CD4-positive, alpha-beta memory T cell (primary cell): ENCODE measurements at places on chromosomes 6 and 20.
A peak's percentile ranks its signal among the peaks of the same experiment; 100 is the strongest.

GRCh38 chr6:129105793-129106192, 222.9 kb downstream of the LAMA2 start:
- DNase-seq: no peak

- no peak for DNase-seq
Observed at GRCh38 chr20:10893321-10893720, 219.5 kb upstream of the JAG1 start.

GRCh38 chr6:131331151-131331550, 195.9 kb downstream of the AKAP7 start:
- no peak for DNase-seq

DNA sequence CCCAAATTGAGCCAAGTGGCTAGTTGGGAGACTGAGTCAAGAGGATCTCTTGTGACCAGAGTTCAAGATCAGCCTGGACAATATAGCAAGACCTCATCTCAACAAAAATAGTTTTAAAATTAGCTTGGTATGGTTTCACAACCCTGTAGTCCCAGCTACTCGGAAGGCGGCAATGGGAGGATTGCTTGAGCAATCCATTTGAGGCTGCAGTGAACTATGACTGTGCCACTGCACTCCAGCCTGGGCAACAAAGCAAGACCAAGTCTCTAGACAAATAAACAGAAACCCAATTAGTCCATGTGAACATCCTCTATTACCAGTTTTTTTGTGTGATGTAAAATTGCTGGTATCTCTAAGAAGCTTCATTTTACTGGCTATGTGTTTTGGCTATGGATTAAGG, 106.2 kb downstream of the TULP4 start:
- no peak for DNase-seq

- DNase-seq: no peak
Observed at GRCh38 chr20:35776513-35777101, 4.8 kb downstream of the PHF20 start.

DNA sequence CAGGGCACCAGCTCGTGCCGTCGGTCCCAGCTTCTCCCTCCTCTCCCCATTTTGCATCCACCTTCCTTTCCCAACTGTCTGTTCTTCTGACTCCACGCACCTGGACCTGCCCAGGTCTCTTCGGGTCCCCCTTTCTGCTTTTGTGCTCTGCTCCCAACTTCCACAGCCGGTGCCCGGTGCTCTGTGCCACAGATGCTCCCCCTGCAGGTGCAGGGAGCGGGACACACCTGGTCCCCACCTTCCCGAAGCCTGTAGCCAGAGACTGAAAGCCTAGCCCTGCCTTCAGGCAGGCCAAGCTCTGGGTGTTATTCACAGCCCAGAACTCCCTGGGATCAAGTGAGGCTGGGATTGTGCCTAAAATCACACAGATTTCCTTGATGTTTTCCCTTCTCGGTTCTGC, 24.6 kb upstream of the BMP7 start:
- DNase-seq: no peak

GRCh38 chr6:125954735-125955339, 1.7 kb upstream of the HINT3 start:
- DNase-seq: no peak

GRCh38 chr20:21234806-21235483, 68.2 kb upstream of the XRN2 start:
- DNase-seq: no peak

- DNase-seq: no peak
Observed at GRCh38 chr6:75827163-75827562, 78.1 kb downstream of the MYO6 start.

DNA sequence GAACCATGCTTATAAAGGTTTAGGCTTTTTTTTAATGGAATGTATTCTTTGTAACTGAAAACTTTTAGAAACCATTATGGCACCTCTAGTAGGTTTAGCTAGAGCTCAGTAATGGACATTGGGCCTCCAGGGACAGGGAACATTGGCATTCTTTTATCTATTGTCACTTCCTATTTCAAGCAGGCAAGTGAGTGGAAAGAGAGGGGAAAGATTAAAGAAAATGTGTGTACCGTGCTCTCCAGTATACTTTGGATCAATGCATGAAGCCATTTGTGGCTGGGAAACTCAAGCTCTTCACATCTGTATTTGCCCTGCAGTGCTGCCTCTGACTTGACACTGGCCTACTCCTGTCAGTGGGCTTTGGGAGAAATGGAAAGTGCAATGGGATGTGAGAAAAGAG, 18.6 kb downstream of the RBM24 start:
- DNase-seq: no peak

DNA sequence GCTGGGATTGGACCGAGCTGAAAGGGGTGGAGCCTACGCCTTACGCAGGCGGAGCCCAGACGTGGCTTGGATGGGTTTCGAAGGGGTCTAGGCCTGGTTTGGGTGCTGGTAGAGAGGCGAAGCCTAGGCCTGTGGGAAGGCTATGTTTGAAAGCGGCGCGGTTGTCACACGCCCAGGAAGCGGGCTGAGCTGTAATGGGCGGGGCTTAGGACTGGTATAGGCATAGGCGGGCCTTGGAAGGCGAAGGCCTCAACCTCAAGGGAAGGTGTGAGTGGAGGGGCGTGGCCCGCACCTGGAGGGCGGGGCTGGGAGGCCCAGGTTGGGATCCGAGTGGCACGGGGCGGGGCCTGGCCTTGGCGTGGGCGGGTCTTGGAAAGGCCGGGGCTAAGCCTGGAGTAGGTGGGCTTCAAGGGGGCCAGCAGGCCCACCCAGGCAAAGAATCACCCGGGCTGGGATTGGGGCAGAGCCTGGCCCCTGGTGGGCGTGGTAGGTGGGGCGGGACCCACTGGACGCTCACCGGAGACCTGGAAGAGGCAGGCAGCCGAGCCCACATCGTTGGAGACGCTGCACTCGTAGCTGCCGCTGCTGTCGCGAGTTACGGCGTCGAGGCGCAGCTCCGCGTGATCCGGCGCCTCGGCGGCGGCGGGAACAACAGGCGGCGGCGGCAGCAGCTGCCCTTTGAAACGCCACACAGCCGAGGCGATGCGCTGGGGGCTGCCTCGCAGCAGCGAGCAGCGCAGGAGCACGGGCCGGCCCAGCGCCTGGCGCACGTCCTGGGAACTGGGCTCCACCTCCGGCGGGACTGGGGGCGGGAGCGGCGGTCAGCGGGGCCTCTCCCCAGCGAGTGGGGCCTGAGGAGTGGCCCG, 49.0 kb downstream of the MDGA1 start:
- peak; percentile 60 for DNase-seq

- no peak for DNase-seq
Observed at GRCh38 chr6:37913210-37913609, 93.7 kb downstream of the ZFAND3 start.

- no peak for DNase-seq
Observed at GRCh38 chr6:9064156-9064555, 628.8 kb upstream of the SLC35B3 start.

DNA sequence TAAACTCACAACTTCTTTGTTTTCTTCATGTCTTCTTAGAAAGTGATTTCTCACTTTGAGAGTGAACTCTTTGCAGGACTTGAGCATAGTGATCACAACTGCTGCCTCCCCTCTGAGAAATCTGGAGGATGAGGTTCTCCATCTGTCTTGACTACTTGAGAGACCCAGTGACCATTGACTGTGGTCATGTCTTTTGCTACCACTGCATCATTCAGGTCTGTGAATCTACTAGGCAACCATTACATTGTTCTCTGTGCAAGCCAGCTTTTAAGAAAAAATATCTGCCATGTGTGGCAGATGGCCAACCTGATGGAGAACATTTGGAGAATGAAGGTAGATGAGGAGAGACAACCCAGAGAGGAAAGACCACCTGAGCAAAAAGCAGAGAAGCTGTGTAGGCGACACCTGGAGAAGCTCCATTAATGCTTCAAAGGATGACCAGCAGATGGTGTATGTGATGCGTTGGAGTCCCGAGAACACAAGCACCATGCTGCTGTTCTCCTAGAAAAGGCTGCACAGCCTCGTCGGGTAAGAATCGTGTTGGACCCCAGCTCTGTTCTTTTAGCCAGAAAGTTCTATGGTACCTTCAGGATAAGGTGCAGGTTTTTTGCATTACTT, 25.1 kb upstream of the TRIM26 start:
- peak; percentile 32 for DNase-seq

DNA sequence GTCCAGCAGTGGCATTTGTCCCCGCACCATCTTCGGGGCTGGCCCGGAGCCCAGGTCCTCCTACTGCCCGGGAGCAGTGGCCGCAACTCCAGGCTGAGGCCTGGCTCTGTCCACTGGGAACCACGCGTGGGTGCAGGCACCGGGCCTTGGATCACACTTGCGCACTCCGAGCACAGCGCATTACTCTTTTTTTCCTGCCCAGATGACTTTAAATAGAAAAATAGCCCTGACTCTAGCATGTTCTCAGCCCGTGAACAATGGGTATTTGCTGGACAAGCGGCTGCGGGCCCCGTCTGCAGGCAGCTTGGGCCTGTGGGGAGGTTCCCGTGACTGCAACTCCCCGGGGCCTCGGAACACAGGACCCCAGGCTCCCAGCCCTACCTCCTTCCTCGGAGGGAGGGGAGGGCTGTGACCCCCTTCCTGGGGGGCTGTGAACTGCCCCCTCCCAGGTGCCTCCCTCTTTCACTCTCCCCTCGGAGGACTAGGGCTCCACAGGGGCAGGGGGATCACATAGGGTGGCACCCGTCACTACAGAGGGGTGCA, 162.2 kb downstream of the TBXT start:
- DNase-seq: no peak

- DNase-seq: no peak
Observed at GRCh38 chr20:1427457-1428054, 34.7 kb upstream of the FKBP1A start.

GRCh38 chr6:44131892-44132291, 4.5 kb downstream of the TMEM63B start:
- no peak for DNase-seq

DNA sequence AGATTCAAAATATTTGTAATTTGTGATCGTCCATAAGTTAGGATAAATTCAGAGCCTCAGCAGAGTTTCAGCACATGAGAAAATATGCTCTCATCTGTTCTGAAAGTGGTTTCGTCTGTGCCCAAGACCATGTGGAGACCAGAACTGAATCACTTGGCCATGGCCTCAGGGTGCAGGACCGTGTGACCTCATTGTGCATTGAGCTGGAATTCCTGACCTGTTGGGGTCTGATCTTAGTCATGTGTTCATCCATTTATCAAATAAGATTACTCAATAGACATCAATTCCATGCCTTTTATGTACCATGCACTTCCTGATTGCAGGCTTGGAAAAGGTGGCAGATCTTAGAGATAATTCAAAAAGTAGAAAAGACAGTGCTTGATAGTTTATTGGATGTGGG, 680.5 kb downstream of the QKI start:
- no peak for DNase-seq

DNA sequence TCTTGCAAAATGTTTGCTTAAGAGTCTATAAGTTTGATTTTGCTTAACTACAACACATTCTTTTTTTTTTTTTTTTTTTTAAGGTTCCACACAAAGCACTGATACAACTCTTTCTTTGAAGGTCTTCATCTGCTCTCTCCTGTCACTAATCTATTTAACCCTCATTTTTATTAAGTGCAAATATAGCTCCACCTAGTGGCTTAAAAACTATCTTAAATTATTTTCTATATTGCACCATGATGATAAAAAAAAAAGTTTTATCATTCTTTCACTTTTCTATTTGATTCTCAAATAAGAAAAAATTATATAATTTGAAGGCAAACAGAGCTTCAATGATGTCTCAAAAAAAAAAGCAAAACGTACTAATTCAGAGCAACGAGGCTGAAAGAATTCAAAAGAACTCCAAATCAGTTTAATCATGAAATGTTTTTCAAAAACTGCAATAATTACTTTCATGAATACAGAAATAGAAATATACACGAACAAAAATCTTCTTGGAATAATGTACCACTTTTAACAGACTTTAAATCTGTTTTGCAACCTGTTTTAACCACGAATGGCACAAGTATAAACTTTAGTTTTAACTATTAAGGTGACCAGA, 12.8 kb downstream of the ESF1 start:
- peak; percentile 9 for DNase-seq

GRCh38 chr20:48195121-48195870, 410.0 kb upstream of the SULF2 start:
- no peak for DNase-seq
